ENCODE measurements at places on chromosomes 4 and X.

- no peak for DNase-seq
Observed at GRCh38 chr4:37599092-37599790, 86.9 kb downstream of the RELL1 start.

DNA sequence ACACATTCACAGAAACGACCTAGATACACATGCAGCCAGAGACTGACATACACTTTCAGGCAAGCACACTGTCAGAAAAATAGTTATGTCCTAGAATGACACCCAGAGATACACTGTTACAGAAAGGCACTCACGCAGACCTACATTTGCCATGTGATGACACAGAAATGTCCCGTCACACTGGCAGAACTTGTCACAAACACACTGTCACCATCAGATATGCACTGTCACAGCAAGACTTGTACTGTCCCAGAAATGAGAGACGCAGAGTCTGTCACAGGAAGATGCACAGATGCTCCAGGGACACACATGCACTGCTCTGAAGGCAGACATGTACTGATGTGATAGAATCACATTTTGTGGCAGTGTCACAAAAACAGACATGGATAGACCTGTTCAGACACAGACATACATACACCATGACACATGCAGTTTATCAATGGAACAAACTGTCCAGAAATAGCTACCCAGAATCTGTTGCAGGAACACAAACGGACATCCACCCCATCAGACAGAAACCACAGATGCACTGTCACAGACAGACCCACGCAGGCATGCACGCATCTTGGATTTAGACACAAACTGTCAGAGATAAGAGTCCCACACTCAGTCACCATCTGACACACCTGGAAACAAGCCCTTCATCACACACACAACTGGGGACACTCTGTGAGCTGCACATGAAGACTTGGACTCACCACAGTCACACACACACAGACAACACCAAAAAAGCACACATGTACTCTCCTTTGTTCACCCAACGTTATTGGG lies 1.3 kb upstream of the PIM2 start:
- DNase-seq: no peak

- no peak for DNase-seq
Observed at GRCh38 chr4:107863416-107863815, 38.7 kb downstream of the SGMS2 start.

DNA sequence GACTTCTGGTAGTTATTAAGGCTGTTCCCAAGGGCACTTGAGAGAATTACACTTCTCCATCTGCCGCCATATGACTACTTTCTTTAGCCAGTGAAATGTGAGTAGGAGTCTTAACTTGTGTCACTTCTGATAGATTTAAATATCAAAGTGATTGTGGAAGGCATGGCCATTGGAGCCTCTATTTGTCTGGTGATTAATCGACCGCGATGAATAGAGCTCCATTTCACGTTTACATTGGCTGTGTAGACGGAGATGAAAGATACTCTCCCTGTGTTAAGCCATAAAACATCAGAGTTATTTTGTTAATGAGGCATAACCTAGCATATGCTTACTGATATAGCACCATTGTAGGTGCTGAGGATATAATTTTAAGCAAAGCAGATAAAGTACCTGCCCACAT lies 852.4 kb downstream of the CCSER1 start:
- DNase-seq: no peak

GRCh38 chr4:184897895-184898294 lies 72.1 kb upstream of the ACSL1 start:
- peak; percentile 10 for DNase-seq

DNA sequence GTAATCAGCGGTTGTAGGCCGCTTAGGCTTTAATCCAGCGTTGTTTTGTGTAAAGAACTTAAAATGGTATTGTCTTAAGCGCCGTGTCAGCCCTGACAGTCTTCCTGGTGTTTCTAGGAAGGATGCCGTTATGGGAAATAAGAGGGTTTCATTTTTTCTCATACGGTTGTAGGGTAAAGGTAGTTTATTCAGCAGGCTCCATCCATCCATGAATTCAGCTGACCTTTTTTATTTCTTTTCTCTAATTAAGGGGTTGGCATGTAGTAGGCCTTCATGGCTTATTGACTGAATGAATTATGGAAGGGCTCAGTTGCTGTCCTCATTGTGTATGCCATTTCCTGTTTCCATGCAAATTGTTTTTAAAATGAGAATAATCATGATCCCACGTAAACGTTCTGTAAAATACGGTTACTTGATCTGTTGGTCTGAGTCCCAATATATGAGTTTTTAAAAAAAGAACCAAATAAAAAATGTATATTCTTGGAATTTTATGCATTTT lies 693 bp downstream of the OCIAD1 start:
- DNase-seq: no peak

DNA sequence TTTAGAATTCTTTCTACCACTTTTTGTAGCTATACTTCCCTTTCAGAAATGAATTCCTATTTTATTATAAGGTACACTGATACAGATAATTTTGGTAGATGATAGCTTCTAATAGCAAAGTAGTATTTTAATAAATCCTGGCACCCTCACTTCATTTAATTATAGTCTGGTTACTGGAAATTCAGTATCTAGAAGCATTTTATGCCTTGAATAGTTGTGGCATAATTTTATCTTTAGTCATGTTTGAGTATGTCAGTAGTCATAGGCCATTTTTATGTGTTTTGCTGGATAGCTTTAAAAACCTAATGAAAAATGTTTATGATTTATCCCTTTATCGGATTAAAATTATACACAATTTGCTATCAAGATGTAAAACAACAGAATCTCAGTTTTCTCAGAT lies 92.3 kb downstream of the DIAPH2 start:
- DNase-seq: no peak

DNA sequence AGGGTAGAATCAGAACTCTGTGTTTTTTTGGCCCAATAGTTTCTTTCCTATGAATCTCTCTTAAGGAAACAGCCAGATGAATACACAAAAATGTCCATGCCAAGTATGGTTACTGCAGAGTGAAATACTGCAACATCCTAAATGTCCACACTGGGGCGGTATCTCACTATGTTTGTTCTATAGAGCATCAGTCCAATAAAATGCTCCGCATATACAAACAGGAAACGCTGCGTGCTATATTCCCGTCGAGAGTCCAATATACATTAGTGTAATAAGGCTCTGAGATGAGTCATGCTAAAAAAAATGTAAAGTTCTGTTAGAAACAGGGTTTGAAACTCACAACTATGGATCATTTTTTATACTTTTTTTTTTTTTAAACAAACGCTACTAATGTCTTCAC lies 72.9 kb upstream of the ENOX2 start:
- peak; percentile 70 for DNase-seq

- no peak for DNase-seq
Observed at GRCh38 chr4:84931961-84932360, 34.5 kb downstream of the WDFY3 start.

GRCh38 chr4:126267689-126268088 lies 952.9 kb downstream of the FAT4 start:
- no peak for DNase-seq

- DNase-seq: no peak
Observed at GRCh38 chr4:27595571-27596360, 735.1 kb downstream of the STIM2 start.

- no peak for DNase-seq
Observed at GRCh38 chrX:7746856-7747255, 96.1 kb upstream of the VCX start.

DNA sequence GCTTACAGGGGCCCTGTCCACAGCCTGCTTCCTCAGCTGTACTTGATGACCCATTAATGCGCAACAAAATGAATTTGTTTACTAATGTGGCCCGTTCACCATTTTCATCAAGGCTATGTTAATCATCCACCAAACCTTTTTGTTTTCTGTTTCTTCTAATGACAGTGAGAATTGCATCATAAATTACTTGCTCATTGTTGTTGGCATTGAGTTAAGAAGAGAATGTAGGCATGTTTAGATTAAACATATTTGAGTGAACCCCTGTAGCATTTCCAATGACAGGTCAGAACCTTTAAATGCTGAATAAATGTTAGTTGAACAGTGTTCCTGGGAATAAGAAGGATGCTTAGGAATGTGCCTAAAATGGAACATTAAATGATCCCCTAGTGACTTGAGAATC lies 183.4 kb downstream of the SPRY1 start:
- DNase-seq: no peak

GRCh38 chr4:54060116-54060515 lies 4.3 kb downstream of the CHIC2 start:
- no peak for DNase-seq

DNA sequence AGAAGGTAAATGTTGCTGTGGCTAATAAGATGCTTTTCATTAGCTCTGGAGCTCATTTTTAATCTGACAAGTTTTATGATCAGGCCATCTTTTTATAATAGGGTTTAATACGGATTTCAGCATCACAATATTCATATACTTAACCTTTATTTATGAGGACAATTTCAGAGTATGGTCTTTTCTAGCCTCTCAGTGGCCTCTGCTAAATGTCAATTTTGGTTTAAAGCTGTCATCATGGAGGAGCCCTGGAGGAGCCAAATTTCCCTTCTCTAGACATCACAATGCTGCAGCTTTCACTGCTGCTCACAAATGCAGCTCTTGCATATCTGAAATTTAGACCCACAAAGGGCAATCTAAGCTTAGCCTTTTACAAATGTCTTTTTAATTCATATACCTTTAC lies 510.4 kb downstream of the PCDH7 start:
- no peak for DNase-seq

- DNase-seq: peak; percentile 98
Observed at GRCh38 chr4:38752941-38753806, 29.6 kb downstream of the TLR10 start.
